ENCODE measurements at places on chromosomes 6 and 20.

- DNase-seq, result no peak
Measured at GRCh38 chr6:67736161-67736560, 898.9 kb upstream of the ADGRB3 start.

DNA sequence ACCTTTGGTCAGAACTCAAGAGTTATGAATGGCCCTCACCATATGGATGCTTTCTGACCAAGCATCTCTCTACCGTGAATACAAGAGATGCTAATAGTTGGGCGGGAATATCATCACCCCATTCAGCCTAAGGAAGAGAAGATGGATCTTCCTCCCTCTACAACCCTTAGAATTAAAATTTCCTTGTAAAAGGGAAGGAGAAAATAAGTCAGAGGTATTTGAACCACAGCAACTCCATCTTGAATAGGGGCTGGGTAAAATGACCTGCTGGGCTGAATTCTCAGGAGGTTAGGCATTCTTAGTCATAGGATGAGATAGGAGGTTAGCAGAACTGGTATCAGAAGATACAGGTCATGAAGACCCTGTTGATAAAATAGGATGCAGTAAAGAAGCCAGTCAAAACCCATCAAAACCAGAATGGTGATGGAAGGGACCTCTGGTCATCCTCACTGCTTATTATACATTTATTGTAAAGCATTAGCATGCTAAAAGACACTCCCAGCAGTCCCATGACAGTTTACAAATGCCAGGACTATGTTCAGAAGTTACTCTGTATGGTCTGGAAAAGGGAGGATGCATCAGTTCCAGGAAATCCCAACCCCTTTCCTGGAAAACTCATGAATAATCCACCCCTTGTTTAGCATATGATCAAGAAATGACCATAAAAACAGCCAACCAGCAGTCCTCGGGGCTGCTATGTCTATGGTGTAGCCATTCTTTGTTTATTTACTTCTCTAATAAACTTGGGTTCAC lies 101.2 kb downstream of the DTNBP1 start:
- no peak for DNase-seq

GRCh38 chr20:54668271-54669039 lies 193.1 kb downstream of the DOK5 start:
- DNase-seq, result no peak

DNA sequence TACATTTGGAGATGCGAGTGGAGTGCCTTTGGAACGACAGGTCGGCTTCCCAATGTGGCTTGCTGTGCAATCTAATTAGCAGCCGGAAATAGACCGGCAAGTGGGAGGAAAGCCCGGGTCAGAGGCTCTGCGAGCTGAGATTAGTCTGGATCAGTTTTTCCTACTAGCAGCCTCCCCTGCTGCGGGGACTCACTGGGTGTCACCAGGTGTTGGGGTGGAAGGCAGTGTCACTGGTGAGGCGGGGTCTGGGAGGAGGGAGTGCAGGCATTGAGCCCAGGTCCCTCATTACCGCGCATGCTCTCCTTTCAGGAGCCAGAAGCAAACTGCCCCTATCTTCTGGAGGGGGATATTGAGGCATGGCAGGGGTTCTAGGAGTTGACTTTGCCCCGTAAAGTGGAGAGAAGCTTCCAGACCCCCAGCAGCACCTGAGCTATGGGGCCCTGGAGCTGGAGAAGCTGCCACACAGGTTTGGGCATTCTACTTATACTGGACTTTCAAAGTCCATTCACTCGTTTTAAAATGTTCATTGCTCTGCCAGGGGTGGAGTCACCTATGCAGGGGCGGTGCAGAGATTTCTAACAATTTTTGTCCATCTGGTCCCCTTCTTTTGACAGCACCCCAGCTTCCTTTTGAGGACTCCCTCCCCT lies 11.0 kb downstream of the SULF2 start:
- DNase-seq, result no peak

GRCh38 chr6:154995254-154996015 lies at the start of gene TIAM2:
Gene TIAM2 (plus strand): TSS chr6:154995315. CDS start chr6:155129224, 133,909 bp downstream.
- no peak for DNase-seq

DNA sequence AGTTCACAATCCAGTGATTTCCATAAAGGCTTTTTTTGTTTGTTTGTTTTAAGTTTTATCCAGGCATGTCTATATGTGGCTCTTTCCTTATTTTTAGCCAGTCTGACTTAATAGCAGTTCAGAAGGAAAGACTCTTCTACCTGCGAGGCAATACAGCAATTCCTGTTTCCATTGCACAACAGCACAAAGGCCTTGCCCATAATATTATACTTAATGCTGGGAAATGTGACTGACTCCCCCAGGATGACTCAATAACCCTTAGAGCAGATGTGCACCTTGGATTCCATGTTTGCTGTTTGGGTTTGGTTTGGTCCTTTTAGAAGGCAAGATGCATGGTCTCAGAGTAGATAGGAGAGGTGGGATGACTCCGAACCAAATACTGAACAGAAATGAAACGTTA lies 184.1 kb downstream of the MTFR2 start:
- no peak for DNase-seq

- DNase-seq, result no peak
Measured at GRCh38 chr6:55758156-55758937, 117.0 kb downstream of the BMP5 start.

DNA sequence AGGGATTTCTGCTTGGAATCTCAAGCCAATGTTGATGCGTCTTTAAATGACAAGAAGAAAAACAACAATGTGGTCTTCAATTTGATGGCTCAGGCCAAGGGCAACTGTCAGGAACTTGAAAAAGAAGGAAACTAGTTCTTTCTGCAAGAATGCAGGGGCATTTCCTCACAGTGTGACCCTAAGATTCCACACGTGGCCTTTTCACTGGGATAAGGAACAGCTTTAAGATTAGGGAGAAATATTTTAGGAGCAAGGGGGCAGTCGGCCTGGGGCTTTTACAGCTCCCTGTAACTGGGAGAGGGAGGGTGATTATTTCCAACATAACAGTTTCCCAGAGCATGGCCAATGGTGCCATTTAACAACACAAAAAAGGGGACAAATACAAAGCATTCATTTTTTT lies 39.4 kb upstream of the MRPS10 start:
- DNase-seq, result no peak

GRCh38 chr6:140438346-140438735 lies 1063.9 kb upstream of the CITED2 start:
- no peak for DNase-seq

DNA sequence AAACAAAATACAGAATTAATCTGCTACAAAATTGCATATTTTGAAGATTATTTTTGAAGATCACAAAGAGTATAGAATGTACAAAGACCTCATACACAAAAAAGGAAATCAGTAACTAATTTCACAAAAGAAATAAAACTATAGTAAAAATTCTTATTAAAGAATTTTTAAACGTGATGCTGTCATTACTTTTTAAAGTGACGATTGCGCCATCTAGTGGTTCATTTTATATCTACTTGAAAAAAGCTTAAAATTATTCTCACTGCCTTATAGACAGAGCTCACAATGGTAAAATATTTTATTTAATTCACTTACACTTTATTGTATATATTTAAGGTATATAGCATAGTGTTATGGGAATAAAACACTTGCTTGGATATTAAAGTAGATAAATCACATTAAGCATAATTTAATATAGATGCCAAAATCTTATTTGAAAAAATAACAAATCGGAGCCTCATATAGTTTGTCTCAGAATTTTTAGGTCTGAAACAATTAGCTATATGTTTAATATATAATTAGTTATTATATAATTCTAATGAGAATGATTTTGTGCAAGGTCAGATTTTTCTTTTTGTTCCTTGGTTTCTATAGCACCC lies 128.8 kb downstream of the PHF3 start:
- DNase-seq, result no peak

- no peak for DNase-seq
Measured at GRCh38 chr20:47133809-47134456, 222.6 kb downstream of the ZMYND8 start.

DNA sequence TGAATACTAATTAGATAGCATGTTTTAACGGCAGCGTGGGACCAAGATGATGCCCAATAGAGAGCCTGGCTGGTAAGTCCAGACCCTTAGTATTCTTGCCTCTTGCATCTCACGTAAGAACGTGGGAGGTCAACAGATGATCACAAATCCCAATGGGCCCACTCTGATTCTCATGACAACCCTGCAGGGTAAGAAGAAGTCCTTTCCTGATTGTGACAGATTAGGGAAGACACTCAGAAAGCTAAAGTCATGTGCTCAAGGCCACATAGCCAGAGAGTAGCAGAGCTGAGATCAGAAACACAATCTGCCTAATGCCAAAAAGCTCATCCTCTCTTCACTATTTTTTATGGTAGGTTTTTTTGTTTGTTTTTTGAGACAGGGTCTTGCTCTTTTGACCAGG lies 103.8 kb downstream of the RALGAPA2 start:
- DNase-seq, result no peak

DNA sequence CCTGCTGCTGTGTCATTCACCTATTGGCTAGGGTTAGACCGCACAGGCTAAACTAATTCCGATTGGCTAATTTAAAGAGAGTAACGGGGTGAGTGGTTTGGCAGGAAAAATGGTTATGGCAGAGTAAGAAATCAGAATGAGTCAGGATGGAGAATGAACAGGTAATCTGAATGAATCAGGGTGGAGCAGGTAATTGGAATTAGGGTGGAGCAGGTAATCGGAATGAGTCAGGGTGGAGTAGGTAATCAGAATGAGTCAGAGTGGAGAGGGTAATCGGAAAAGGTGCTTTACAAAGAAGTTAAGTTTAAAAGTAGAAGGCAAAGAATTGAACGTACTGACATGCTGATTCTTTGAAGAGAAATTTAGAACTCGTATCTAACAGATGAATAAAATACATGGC lies 11.7 kb downstream of the SLC35A1 start:
- no peak for DNase-seq

Data from thoracic aorta (tissue), 2 donors.